ENCODE measurements at places on chromosomes 6 and 20.

GRCh38 chr6:138795809-138796603 lies at the start of gene ECT2L:
ECT2L (plus strand) TSS chr6:138796087; CDS start chr6:138813275, 17,188 bp downstream.
- DNase-seq, result peak; percentile 89

- peak; percentile 96 for DNase-seq
Measured at GRCh38 chr6:35318196-35319171, 20.9 kb downstream of the DEF6 start.

DNA sequence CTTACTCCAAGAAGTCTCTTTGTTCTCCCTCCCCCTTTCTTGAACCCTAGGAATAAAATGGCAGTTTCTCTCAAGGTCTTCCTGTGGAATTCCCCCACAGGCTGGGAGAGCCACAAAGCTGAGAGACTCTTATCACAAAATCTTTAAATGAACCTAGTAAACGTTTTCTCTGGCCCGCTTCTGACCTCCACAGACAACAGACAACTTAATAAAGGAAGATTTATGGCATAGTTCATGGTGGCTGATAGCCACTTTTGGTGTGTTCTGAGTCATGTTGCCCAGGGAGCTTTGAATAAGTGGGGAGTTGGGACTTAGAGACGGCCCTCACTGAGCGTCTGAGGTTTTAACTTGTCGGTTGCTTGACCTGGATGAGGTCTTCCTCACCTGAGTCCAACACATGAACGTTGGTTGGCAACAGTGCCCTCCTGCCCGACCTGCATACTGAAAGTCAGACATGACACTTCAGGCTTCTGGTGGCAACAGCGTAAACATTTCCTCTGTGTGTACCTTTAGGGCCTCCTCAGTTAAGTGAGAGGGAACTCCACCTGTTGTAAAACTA lies 124.1 kb downstream of the FOXO3 start:
- DNase-seq, result no peak

DNA sequence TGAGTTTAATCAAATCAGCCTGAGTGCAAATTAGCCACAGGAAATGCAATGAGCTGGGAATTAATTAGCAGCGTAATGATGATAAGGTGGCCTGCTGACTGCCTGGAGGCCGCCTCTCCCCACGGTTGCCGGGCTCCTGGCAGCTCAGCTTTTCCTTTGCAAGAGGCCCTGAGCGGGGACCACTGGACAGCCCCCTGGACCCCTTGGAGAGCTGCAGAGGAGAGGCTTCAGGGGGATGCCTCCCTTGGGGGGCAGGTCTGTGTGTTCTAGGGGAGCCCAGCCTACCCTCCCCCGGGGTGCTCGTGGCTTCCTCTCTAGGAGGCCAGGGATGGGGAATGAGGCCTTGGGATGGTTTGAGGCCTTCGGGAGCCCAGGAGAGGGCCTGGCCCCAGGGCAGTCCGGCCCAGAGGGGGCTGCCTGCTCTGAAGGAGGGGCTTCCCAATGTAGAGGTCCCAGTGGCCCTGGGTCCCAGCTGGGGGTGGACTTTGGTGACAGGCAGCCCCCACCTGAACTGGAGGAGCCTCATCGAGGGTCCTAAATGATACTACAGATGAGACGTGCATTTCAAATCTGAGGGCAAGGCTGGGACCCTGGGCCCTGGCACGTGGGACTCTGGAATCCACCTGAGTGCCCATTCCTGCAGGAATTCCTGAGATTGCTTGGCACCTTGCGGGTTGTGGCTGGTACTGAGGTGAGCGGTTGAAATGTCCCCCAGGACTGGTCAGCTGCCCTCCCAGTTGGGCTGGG lies 66.4 kb upstream of the BHLHE23 start:
- no peak for DNase-seq

DNA sequence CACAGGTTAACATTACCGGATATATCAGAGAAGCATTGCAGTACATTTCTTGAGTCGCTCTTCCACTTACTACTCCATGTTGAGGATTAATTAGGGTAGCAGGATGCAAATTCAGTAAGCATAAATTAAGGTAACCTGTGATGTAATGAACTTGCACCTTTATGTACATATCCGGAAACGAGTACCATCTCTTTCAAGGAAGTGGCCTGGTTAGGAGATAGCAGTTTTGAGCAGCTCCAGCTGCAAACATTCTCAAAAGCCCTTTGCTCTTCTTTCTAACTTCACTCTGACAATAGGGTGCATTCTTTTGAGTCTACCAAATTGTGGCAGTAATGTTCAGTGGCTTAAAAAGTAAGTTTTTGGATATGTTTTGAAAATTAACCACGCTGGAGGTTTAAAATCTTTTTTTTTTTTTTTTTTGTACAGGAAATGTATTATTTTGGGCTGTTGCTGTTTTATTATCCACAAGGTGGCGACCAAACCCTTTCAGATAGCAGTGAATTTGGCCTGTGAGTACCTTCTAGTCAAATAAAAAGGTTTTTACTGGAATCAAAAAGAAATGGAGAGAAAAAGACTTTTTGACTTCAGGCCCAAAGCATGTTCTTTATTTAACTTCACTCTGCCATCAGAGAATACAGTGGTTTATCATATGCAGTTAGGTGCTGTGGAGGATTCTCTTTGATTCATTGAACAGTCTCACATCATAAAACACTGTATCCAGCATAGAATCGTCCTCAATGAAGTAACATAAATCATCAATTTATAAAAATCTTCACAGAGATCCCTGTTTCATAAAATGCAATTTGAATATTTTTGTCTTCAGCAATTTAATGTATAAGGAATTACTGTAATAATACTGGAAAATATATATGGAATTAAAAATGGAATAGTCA lies 8.9 kb downstream of the FAM217B start:
- DNase-seq, result peak; percentile 56

DNA sequence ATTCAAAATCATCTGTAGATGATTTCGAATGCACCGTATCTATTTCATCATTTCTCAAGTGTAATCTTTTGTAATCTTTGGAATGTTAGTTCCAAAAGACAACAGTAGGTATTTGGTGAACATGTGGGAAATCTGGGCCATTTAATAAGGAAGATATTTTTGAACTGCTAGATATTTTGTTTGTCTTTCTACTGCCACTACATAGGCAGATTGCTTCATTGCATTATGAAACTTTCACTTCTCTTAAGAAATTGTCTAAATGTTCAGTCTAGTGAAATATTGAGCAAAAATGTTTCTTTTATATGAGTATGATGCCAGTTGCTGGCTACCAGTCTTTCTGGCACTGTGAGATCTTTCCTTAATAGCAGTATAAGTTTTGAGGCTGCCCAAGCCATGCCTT lies 527.8 kb upstream of the RNF217 start:
- no peak for DNase-seq

- DNase-seq, result no peak
Measured at GRCh38 chr20:460180-460579, 2.2 kb downstream of the TBC1D20 start.

GRCh38 chr6:77011929-77012545 lies 451.3 kb downstream of the HTR1B start:
- no peak for DNase-seq

- no peak for DNase-seq
Measured at GRCh38 chr20:19761326-19761725, 3.3 kb downstream of the RIN2 start.

DNA sequence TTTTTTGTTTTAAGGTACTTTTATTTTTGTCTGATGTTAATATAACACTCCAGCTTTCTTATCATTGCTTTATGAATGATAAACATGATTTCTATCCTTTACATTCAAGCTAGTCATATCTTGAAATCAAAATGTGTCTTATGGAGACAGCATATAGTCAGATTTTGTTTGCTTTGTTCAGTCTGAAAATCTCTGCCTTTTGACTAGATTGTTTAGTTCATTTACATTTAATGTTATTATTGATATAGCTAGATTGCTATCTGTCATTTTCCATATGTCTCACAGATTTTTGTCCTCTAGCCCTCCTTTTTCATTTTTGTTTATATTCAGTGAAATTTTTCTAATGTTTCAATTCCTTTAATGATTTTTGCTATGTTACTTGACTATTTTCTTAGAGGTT lies 332.8 kb downstream of the SMOC2 start:
- DNase-seq, result no peak

DNA sequence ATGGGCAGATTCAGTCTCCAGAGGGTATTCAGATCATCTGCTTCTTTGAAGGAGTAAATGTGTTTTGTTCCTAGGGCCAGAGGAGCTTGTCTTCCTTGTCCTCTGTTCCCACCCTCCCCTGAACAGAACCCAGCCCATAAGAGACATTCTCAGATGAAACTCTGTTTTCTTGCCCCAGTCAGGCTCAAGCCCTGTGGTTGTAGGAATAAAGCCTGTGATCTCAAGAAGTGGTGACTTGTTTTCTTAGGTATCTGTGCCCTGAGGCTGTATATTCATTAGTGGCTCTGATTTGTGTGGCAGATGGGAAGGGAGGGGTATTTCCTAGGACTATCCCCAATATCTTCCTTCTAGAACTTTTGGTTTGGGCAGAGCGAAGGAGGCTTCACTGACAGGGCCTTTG lies 27.9 kb downstream of the GSS start:
- DNase-seq, result peak; percentile 60

- no peak for DNase-seq
Measured at GRCh38 chr6:42225029-42225339, 7.3 kb upstream of the MRPS10 start.

DNA sequence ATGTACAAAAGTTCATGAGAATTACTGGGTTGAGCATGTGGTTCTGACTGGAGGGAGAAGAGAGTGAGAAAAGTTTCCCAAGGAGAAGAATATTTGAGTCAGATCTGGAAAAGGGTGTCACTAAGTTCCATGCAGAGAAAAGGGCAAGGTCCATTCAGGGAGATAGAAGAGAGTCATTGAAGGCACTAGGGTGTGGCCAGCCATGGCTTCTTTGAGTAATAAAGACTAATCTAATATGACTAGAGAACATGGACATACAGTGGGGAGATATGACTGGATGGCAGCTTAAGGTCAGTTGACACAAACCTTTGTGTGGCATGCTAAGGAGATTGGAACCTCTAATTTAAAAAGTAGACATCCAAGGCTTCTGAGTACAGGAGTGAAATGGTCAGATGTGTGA lies 10.7 kb upstream of the SLC17A4 start:
- no peak for DNase-seq

DNA sequence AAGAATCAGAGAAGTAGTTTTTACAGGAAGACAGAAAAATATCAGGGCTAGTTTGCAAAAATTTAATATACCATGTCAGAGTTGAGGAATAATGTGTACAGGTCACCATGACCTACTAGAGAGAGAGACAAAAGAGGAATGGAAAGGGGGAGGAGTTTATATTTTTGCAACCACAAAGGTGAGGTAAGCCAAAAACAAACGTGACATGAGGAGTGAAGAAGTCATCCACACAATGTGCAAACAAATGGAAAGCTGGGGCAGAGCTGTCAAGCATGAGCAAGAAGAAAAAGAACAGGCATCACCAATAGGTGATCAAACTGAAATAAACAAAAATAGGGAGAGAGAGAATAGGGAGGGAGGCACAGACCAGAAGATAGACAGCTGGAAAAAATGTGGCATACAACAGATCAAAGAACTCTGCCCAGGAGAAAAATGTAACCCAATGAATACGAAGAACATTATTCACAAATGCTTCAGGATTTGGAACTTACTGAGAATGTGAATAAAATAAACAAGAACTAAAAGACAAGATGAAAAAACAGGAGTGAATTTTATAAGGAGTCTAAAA lies 15.5 kb downstream of the RARS2 start:
- no peak for DNase-seq

GRCh38 chr6:423799-424345 lies 32.3 kb downstream of the IRF4 start:
- no peak for DNase-seq

DNA sequence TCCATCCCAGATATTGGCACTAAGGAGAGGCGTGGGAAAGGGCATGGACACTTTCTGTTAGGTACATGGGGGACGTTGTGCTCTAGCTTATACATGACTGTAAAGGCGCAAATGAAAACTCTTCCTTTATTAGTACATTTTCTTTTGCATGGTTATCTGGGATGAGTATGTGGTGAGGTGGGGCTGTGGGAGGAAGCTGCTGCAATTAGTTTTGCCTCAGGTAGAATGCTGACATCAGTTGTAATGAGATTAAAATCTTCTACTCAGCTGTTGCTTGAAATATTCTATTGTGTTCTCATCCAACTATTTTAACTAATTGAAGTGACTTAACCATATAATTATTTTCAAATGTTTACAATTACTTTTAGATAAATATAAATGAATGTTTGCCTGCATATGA lies 218.3 kb upstream of the FLRT3 start:
- DNase-seq, result peak; percentile 25

GRCh38 chr6:55758156-55758937 lies 117.0 kb downstream of the BMP5 start:
- no peak for DNase-seq

GRCh38 chr6:73514746-73515110 lies 6.1 kb downstream of the EEF1A1 start:
- DNase-seq, result no peak

DNA sequence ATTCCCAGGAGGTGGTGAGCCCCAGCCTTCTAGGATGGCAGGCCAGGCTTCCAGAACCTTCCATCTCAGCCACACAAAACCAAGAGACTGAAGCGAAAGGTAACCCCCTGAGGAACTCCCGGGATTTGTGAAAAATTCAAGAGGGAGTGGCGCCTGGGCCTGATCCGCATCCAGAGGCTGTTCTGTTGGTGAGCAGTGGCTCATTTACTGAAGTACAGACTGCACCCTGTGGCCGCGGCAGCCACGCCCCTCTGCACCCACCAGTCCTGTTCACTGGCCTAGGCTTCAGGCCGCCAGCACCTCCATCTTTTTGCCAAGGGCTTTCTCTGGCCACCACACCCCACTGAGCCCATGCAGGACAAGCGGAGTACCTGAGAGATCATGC lies 79.1 kb upstream of the PTPN1 start:
- DNase-seq, result no peak

DNA sequence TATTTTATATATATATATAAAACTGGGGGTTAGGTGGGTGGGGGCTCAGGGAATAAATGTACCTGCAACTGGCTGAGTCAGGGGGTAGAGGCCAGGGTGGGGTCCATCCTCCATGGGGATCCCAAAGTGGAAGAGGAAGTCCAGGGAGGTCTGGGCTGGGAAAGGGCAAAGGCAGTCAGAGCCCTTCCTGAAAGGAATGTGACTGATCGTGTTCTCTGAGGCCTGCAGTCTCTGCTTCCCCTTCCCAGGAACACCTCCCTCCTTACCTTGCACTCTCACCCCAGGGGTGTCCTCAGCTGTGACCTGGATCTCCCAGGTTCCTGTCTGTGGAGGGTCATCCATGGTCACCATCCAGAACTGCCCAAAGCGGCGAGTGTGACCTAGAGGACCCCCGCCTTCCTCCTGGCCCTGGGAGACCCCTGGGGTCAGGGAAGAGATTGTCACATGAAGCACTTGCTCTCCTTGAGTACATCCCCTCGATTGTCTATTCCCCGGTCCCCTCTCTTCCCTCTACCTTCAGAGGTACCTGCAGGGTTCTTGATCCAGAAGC lies 4.7 kb downstream of the SAPCD1 start:
- peak; percentile 42 for DNase-seq

- DNase-seq, result peak; percentile 85
Measured at GRCh38 chr6:156912431-156912830, 135.3 kb downstream of the ARID1B start.
